ENCODE measurements at places on chromosomes 5 and 9.

GRCh38 chr9:122816163-122816867, 12.1 kb downstream of the PDCL start:
- DNase-seq = peak; percentile 53

DNA sequence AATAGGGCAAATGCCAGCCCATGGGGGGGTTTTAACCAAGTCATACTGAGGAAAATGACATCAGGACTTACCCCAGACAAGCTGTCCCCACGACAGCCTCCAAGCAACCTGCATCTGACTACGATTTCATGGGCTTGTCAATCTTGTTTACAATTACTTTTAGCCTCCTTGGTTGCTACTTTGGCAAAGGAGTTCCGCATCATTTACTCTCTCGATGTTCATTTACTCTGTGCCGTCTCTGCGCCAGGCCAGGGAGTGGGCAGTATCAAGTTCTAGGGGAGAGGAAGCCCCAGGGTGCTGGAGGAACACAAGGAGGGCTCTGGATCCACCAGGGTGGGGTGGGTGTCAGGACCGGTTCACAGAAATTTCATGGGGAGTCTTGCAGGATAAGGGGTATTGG, 23.9 kb downstream of the PTPN3 start:
- no peak for DNase-seq

DNA sequence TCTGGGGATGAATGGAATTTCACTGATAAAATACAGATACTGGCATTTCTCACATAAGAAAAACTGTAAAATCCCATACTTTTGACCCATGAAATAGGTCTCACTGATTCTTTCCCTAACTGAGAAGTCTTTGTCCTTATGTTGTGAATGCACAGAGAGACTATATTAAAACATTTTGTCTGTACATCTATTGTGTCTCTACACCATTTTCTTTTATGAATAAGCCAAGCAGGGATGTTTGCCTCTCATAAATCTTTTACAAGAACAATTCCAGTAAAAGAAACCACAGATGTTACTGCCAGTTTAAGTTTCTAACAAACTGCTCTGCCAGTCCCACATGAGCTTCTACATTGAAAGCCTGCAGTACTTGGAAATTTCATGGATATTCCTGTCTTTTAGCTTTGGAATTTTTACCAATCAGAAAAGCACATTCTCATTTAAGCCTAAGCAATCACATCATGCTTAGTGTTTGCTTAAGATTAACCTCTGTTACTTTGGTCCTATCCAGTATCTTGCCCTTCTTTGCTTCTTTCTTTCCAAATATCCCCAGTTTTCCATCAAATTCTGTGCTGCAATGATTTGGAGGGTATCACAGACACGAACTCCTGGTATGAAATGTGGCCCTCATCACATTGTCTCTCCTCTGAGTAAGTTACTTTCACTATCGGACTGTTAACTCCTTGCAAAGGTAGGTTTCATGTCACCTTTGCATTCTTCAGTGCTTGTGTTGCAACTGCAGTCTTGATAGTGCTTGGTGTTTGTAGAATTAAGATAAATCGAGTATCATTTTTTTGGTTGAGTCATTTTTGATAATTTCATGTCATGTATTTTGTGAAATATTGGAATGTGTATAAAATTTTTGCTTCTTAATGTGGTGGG, 415.1 kb upstream of the ADAMTSL1 start:
- DNase-seq = no peak

GRCh38 chr9:136862849-136863622, 3.1 kb downstream of the EDF1 start:
- no peak for DNase-seq

DNA sequence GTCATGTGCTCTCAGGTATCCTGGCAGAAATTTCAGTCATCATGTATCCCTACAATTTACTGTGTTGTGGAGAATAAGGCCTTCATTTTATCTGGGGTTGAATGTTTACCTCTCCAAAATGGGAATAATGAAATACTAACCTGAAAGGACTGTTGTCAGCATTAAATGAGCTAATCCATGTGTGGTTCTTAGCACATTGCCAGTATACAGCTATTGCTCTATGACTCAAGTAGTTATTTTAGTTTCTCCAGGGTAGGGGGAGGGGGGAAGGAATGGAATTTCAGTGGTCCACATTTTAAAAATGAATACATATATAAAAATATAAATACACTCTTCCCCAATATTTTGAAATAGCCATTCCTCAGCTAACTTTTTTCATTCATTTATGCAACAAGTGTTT, 3.5 kb downstream of the PAM start:
- no peak for DNase-seq

DNA sequence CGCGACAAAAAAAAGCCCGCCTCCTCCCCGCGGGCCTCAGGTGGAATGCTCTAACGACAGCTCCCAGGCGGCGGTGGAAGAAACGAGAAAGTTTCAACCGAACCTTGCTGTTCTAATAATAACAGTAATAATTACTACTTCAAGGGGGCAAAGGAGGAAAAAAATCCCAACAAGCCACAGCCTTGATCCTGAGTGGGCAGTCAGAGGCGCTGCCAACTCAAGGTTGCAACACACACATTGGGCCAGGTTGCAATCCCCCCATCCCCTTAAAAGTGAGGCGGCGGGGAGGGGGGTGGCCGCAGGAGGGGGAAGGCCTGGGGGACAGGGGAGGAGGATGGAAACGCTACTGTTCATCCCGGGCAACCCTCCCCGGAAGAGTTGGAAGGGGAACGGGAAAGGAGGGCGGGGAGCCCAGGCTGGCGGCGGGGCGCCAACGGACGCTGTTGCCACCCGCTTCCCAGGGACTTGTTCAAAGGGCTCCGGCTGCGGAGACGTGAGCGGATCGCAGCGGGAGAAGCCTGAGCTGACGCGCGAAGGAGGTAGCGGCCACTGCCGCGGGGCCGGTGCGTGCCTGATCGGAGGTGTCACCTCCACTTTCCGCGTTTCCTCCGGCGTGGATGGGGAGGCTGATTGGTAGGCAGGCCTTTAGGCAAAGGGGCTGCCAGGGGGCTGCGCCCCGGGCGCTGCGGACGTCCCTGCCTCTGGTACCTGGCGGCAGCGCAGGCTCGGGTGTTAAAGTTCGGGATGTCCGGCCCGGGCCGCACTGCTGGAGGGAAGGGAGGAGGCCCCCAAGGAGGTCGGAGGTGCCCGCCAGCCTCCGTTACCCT, 647 bp downstream of the SMARCA2 start:
- peak; percentile 64 for DNase-seq

- peak; percentile 36 for DNase-seq
Measured at GRCh38 chr9:128733256-128733655, 9.3 kb upstream of the ZDHHC12 start.

- DNase-seq = no peak
Measured at GRCh38 chr5:179431221-179431824, 86.1 kb upstream of the ADAMTS2 start.

DNA sequence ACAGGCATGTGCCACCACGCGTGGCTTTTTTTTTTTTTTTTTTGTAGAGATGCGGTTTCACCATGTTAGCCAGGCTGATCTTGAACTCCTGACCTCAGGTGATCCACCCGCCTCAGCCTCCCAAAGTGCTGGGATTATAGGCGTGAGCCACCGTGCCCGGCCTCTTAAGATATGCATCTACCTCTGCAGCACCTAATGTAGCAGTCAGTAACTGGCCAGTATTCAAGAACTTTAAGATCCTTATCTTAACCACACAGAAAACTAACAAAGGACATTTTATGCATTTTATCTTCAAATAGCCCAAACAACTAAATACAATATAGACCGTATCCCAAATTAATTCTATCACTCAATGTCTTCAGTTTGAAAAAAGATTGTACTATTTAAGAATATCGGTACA, 618.7 kb downstream of the TLE1 start:
- DNase-seq = no peak

- no peak for DNase-seq
Measured at GRCh38 chr5:91222482-91222881, 160.6 kb downstream of the ARRDC3 start.

Data from activated CD4-positive, alpha-beta T cell treated with anti-CD3 and anti-CD28 coated beads for 48 hours (primary cell).